Hematopoietic multipotent progenitor cell treated with erythropoietin and hydrocortisone succinate and interleukin-3 and kit ligand, for 4 days (in vitro differentiated cells): ENCODE measurements at places on chromosomes 7 and 10.

DNA sequence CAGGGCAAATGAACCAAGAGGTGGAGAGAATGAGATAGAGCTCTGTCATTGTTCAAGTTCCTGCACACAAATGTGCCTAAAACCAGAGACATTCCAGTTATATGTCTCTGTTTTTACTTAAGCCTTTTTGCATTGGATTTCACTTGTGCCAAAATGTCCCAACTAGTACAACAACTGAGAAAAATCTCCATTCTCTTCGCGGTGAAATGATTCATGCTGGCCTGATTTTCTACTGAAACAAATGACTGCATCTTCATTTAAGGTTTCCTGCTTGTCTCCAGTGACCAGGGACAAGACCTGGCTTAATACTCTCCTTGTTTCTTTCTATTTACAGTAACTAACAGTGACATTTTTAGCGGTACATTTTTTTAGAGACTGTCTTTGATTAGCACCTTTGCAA is 714.9 kb downstream of the KCNMA1 start:
- no peak for DNase-seq

- no peak for DNase-seq
Measured at GRCh38 chr7:123581162-123581459, 20.5 kb upstream of the ASB15 start.

- no peak for DNase-seq
Measured at GRCh38 chr7:25662841-25663800, 434.8 kb upstream of the NPVF start.

- peak; percentile 84 for DNase-seq
Measured at GRCh38 chr7:65307651-65308299, 65.9 kb upstream of the ZNF92 start.

DNA sequence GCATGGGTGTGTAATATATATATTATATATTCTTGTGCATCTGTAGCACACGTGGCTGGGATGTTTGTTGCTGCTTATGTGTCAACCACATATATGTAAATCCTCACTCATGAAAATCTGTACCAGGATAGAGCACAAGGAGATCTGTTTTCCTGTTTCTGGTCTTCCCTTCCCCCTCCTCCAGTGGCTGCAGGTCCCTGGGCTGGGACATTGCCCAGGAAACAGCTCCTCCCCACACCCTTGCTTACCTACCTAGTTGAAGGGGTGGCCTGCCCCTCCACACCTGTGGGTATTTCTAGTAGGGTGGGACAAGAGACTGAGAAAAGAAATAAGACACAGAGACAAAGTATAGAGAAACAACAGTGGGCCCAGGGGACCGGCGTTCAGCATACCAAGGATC is 2.2 kb downstream of the SFXN3 start:
- no peak for DNase-seq

- DNase-seq = no peak
Measured at GRCh38 chr10:129771024-129771423, 193.1 kb downstream of the EBF3 start.
